ENCODE measurements at places on chromosomes 13 and 19.

DNA sequence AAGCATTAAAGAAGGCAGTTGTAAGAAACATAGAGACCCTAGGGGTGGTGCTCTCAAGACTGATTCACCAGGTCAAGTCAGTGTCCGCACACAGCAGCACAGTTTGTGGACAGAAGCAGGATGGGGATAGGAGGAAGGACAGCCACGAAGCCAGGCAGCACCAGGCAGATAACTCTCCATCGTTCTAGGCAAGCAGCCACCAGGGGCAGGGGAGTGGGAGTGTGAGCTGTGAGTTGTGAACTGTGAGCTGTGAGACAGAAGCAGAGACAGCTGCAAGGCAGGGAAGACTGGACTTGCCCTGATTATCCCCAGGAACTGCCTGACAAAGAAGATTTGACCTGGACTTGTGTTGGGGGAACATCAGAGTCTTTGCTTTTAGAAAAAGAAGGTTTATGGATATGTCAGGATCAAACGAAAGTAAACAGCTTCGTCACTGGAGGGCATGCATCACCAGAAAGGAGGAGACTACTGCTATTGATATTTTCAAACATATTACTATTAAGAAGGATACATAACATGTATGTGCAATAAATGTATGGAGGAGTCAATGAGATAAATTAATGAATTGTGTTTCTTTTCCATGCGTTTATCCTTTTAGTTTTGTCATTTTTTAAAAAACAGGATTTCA lies 286.1 kb downstream of the IRS2 start:
- DNase-seq: no peak

DNA sequence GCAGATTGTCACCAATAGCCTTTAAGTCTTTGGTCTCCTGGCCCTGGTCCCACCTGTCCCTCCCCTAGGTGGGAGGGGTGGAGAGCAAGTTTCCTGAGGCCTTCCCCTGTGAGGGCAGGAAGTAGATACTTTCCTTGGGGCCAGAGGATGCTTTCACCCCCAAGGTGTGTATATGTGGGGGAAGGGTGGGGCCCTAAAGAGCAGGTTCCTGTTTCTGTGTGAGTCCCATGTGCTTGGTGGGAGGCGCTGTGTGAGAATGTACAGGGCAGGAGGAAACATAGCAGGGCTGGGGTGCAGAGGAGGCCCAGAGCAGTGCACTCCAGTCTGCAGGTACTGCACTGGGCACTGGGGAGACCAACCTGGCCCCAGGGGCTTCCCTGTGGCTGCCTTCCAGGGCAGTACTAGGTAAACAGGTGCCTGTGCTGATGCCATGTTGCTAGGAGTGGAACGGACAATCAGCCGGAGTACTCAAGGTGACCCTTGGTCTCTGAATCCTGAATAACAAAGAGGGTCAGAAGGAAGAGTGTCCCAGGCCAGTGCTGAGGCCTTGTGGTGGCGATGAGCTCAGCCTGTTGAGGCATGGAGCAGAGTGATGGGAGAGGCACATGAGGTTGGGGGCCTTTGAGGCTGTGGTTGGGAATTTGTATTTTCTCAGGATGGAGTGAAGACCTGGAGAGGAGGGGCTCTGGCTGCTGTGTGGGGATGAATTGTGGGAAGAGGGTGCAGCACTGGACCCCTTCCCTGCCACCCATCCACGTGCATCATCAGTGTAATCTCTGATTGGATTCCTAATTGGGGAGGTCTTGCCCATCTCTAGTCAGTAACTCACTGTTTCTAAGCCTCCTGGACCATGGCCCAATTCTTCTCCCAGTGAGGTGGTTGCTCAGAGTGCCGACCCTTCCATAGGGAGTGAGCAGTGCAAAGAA lies 5.1 kb downstream of the EGLN2 start:
- no peak for DNase-seq

- DNase-seq: no peak
These were observed 179.8 kb downstream of the PRR20E start for GRCh38 chr13:57346786-57347185.

DNA sequence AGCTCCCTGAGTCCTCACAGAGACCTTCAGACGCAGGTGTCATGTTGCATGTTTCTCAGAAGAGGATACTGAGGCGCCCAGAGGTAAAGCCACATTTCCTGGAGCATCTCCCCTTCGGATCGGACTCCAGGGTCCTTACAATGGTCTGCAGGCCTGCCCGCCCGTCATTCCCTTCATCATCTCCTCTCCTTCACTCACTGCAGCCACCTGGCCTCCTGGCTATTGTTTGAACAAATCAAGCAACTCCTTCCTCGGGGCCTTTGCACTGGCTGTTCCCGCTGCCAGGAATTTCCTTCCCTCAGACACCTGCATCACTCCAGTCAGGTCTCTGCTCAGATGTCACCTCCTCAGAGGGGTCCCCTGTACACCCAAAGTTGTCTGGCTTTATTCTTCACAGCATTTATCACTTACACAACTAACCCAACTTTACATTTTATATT lies 20.3 kb downstream of the CEACAM16 start:
- no peak for DNase-seq

GRCh38 chr19:4633140-4633967 lies 6.0 kb upstream of the TNFAIP8L1 start:
- peak; percentile 51 for DNase-seq

DNA sequence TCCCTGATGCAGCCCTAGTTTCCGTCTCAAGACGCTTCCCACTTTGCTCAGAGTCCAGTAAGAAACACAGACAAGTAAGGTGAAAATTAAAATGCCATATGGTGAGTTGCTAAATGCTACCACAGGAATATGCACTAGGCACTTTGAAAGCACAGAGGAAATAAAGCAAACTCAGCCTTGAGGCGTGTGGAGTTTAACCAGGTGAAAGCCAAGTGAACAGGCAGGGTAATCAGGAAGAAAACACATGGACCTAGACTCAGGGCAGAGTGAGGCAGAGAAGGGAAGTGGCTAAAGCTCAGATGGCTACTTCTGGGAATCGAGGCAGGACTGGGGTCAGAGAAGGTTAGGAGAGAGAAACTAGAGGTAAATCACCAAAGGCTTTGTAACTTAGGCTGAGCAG lies 5.4 kb upstream of the UBL3 start:
- no peak for DNase-seq

DNA sequence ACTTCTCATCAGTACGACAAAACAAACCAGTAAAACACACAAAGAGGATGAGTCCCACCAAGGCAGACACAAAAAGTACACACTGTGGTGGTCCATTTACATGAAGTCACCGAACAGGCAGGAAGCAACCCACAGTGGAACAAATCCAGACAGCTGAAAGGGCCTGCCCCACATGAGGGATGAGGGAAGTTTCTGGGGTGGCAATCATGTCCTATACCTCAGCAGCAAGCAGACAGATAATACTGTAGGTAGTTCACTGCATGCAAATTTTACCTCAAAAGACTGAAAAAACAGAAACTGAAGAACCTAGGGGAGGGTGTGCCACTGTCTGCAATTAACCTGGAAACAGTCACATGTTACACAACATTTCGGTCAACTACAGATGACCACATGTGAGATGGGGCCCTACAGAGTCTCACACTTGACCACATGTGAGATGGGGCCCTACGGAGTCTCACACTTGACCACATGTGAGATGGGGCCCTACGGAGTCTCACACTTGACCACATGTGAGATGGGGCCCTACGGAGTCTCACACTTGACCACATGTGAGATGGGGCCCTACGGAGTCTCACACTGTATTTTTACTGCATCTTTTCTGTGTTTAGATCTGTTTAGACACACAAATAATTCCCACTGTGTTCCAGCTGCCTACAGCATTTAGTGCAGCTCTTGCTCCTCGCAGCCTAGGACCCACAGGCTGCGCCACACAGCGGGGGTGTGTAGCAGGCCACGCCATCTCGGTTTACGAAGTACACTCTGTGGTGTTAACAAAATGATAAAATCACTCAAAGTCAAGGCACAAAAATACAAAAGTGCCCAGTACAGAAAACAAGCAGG lies 22.2 kb downstream of the PCID2 start:
- DNase-seq: no peak

DNA sequence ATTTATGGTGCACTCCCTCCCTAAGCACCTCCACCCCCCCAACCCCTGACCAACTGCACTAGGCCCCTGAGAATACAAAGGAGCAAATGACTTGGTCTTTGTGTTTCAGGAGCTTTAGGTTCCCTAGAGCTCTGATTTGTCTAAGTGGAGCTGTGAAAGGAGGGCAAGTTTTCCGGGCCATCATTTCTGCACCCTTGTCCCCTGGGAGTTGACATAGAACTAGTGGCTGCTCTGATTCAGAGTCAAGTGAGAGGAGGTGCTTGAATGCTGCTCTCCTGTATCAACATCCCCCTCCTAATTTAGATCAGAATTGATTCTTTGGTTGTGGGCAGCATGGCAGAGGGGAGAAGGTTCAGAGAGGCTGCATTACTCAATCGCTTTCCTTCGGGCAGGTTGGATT lies 391.6 kb downstream of the KCNRG start:
- no peak for DNase-seq

GRCh38 chr13:39768962-39769361 lies 113.5 kb downstream of the COG6 start:
- DNase-seq: no peak

GRCh38 chr19:10388957-10389356 lies 8.6 kb upstream of the TYK2 start:
- peak; percentile 63 for DNase-seq

- no peak for DNase-seq
These were observed 1.9 kb downstream of the KDM4B start for GRCh38 chr19:4970558-4971423.

DNA sequence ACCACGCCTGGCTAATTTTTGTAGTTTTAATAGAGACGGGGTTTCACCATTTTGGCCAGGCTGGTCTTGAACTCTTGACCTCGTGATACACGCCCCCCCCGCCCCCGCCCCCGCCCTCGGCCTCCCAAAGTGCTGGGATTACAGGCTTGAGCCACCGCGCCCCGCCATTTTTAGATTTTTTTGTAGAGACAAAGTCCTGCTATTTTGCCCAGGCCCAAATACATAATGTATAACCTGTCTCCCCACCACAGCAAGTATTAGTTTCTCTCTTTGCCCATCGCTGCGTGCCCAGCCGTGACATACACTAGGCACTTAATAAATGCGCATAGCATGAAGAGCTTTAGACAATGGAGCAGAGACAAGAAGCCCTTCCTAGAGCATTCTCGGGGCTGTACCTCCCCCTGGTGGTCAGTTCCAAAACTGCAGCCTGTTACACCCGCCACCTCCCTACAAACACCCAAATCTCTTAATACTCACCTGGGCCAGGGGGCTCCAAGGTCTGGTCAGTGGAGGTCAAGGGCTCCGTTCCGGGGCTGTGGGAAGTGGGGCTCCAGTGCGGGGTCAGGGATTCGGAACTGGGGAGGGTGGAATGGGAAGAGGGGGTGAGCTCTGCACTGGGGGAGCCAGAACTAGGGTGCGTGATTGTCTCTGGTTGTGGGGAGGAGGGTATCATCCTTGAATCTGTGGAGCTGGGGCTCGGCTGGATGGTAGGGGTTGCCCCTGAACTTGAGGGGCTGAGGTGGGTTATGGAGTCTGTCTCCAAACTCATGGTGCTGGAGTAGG lies 22.5 kb downstream of the IQCN start:
- peak; percentile 44 for DNase-seq

DNA sequence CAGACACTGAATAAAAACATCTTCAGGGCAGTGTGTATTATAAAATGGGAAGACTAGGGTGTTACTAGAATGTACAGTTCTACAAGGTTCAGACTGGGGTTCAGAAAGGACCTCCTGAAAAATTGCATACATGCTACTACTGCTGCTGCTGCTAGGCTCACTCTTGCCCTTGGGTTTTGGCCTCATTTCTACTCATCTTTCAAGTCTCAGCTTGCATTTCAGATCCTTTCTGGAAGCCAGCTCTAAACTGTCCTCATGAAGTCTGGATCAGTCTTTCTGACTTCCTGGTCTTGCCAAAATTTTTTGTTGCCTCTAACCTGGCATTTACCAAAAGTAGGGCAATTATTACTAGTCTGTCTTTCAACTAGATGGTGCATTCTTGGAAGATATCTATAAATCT lies 393.3 kb downstream of the DIAPH3 start:
- DNase-seq: no peak

DNA sequence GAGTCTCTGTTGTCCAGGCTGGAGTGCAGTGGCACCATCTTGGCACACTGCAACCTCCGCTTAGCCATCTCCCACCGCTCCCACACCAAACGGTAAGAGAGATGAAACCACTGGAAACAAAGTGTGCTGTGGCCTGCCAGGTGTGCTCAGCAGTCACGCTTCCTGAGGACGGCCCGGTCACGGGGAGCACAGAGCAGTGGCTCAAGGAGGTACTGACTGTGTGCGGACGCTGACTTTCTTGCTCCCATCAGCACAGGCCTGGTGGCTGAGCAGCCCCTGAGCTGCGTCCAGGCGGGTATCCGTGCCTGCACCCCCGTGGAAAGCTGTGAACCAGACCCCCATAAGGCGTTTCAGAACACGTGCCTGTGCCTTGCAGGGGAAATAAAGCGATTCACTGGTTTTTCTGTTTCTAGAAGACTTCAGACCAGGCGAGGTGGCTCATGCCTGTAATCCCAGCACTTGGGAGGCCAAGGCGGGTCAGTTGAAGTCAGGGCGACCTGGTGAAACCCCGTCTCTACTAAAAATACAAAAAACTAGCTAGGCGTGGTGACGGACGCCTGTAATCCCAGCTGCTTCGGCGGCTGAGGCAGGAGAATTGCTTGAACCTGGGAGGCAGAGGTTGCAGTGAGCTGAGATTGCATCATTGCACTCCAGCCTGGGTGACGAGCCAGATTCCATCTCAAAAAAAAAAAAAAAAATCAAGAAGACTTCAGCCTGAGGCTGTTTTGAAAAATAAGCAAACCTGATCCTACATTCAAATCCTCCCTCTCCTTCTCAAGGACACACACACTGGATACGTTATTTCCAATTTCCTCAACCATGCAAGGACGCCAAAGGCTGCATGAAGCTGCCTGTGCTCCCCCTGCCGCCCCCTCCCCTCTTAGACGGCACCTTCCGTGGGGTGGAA lies 25.5 kb downstream of the ADPRHL1 start:
- no peak for DNase-seq

GRCh38 chr19:18122860-18123795 lies 25.6 kb downstream of the MAST3 start:
- DNase-seq: no peak

DNA sequence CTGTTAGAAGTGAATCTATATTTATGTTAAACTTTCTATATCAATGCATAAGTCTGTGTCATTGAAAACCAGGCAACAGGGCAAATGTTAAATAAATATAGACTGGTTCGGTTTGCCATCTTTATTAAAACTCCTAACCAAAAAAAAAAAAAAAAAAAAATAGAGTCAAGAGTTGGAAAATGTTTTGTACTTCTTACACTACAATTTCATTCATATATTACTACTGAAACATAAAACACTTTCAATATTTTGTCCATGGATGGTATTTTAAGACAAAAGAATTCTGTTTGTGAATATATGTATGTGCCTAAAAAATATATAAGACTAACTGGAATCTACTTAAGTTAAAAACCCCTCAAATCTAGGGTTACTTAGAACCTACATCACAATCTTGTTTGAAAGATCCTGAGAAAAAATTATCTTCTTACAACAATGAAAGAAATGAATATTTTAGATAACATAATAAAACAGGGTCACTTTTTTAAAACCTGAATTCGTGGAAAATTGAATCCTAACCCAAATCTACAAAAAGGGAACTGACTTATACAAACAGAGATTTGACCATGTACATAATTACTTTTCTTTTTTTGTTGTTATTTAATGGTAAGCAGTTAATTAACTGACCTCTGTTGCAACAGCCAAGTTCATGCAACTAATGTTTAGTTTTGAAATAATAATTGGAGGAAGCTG lies 5.1 kb downstream of the DACH1 start:
- DNase-seq: no peak

All from T1000 (cell line).